NCI-H1694 (cell line): ENCODE measurements at places on chromosomes 11 and 22.
A peak's percentile ranks its signal among the peaks of the same experiment; 100 is the strongest.

DNA sequence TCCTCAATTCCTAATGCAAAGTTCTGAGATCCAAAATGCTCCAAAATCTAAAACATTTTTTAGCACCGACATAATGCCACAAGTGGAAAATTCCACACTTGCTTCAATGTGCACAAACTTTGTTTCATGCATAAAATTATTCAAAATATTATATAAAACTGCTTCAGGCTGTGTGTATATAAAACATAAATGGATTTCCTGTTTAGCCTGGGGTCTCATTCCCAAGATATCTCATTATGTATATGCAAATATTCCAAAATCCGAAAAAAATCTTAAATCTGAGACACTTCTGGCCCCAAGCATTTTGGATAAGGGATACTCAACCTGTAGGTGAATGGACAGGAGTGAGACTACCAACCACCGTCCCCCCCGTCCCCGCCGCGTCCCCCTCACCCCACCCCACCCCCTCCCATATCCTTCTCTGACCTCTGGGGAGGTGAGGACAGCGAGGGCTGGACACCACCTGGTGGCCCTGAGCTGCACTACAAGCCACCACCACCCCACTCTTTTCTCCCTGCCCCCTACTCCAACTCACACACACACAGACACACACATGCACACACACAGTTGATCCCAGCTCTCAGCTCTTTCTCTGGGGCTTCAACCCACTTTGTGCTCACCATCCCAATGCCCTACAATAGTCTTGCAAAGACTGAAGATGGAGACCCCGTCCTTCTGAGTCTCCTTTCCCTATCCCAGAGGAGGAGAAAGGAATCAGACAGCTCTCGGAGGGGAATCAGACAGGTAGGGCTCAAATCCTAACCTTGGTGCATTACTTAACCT lies 101.0 kb downstream of the PDE2A start:
- no peak for DNase-seq

DNA sequence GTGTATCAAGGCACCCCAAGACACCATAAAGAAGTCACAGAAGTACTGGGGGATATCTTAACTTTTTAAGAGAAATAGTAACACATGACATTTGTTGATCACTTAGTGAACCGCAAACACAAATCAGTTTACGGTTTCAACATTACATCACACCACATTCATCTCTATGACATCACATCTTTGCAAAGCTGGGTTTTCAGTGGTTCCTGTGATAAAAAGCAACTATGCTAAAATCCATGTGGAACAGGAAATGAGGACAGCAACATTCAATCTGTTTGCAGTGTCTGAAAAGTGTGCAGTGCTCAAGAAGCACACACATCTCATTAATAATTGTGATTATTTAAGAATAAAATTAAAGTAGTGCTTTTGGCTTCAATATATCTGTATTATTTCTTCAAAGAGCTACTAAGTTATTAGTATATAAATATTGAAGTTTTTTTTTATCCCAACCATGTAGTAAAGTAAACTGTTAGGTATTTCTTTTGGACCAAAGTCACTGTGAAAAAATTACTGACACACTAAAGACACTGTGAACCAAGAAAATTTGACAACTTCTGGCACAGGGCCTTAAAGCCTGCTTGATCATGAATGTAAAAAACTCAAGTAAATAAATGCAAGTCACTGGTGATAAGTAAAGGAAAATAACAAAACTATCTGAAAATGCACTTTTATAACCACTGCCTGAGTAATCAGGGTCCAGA lies 156.0 kb upstream of the SOX6 start:
- DNase-seq = no peak

DNA sequence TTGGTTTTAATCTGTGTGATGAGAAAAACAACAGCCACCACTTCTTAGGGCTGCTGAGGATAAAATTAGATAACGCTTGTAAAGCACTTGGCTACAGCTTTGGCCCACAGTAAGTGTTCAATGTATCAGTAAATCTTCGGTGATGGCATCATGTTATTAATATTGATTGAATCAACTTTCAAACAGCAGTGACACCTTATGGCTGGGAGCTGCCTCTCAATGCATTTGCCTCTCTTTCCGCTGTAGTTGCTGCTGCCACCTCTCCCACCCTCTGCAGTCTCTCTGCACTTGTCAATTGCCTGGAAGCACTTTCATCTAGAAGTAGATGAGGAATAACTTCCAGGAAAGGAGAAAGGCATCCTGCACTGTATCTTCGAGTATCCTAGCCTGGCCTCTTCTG lies 491.1 kb downstream of the OPCML start:
- no peak for DNase-seq

GRCh38 chr11:76310832-76311595 lies 69.9 kb downstream of the THAP12 start:
- no peak for DNase-seq

GRCh38 chr11:66739983-66740382 lies 11.0 kb upstream of the SPTBN2 start:
- DNase-seq = no peak

- peak; percentile 4 for DNase-seq
These were observed 127.0 kb downstream of the TRPC6 start for GRCh38 chr11:101456812-101457211.

- no peak for DNase-seq
These were observed 19.3 kb upstream of the TMEM191C start for GRCh38 chr22:21447694-21448402.

- DNase-seq = no peak
These were observed 20.8 kb downstream of the LAYN start for GRCh38 chr11:111561306-111561705.

DNA sequence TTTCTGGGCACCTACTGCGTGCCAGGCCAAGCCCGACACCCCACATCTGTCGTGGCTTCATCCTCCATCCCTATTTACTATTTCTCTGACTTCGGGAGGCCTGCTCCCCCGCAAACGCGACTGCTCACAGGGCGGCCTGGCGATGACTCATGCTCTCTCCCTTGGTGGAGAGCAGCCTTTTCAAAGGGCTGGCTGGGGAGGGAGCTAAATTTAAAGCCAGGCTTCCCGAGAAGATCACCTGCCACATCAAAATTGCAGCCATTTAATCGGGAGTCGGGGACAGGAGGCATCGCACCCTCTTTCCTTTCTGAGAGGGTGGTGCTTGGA lies 24.9 kb upstream of the SHISAL1 start:
- no peak for DNase-seq

DNA sequence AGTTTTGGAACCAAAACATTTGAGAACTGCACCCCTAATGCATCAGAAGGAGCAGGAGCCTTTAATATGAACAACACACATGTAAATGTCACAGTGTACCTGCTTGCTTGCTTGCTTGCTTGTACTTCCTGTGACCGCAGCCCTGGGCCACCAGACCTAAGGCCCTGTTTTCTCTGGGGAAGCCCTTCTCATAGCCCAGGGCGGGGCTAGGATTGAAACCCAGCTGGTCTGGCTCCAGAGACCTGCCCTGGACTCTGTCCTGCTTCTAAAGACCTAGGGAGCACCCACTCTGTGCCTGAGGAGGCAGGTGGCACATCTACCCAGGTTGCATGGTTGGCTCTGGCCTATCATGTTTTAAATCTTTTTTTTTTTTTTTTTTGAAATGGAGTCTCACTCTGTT lies 7.6 kb upstream of the MCM5 start:
- no peak for DNase-seq

- DNase-seq = no peak
These were observed 61.5 kb downstream of the MIAT start for GRCh38 chr22:26718905-26719304.

GRCh38 chr11:65404638-65405339 lies 17.8 kb upstream of the NEAT1 start:
- DNase-seq = no peak

- DNase-seq = no peak
These were observed 124.7 kb upstream of the CCDC90B start for GRCh38 chr11:83410605-83411565.

DNA sequence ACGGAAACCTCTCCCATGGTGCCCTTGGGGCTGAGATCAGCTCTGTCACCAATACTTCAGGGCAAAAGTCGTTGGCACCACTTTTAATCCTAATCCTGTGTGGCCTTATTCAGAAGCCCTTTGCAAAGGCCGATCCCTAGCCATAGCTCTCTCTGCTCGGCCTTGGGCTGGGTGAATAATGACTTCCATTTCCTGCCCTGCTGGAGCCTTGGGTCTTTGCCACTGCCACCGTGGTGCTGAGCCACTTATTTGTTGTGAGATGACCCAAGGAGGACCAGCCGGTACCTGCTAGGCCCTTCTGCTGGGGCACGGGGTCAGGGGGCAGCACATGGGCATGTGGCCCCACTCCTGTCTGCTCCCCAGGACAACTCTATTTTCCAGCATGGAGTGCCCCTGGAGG lies 188.2 kb downstream of the ST3GAL4 start:
- DNase-seq = no peak

GRCh38 chr22:27370269-27370668 lies 431.3 kb downstream of the MN1 start:
- no peak for DNase-seq

DNA sequence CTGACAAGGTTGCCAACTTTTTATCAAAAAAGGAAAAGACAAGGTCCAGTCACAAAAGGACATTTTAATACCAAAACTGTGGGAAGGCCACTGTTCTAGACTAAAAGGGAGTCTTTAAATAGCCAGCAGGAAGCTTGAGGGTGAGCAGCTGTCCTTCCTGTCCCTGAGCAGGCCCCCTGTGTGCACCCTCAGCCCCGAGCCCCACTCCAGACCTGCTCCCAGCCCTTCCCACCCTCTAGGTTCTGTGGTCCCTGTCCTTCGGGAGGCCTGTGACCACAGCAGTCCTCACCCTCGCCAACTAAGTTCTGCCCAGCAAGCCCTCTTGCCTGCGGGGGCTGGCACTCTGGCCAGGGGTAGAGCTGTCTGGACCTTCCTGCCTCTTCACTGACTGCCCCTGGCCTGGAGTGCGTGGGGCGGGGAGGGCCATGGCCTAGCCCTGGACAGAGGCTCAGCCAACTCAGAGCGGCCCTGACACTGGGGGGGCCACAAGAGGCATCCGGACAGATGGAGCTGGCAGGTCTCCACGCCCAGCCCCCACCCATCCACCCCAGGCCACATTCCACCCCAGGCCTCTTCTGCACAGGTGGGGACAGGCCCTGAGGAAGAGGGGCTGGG lies 1.6 kb upstream of the PLXNB2 start:
- DNase-seq = no peak

- no peak for DNase-seq
These were observed 12.7 kb downstream of the MED15 start for GRCh38 chr22:20520093-20520511.

DNA sequence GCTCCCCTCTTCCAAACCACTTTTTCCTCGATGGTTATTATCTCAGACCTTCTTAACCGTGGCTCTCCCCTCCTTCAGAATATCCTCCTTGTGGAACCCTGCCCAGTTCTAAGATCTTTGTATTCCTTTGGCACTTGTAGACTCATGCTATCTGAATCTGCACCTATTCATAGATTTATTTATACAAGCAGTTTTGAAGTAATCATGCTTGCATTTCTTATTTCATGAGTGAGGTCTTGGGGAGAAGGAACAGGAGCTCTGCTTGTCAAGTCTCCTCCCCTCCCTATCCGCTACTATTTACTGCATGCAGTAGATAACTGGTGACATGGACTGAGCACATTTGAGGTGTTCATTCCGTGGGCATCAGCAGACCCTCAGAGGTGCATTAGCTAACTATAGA lies 5.4 kb upstream of the MADD start:
- no peak for DNase-seq

DNA sequence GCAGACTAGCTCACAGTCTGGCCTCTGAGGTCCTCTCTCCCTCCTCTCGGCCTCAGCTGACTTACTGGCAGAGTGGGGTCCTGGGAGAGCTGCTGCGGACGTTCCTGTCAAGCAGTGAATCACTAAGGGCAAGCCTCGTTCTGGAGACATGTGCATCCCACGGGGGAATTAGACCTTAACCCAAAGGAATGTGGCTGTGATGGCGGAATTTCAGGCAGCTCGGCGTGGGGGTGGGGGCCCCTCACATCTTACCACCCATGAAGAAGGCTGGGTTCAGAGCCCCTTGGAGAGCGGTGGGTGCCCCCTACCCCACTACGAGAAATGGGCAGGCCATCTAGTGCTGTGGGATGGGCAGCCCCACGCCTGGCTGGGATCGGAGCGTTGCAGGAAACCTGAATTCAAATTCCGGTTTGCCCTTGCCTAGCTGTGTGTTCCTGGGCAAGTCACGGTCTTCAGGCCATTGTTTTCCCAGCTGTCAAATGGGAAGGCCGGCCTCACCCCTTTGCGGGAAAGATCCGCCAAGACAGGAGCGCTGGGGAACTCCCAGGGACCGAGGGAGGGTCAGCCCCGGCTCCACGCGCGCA lies 554 bp downstream of the LRRC32 start:
- DNase-seq = no peak

DNA sequence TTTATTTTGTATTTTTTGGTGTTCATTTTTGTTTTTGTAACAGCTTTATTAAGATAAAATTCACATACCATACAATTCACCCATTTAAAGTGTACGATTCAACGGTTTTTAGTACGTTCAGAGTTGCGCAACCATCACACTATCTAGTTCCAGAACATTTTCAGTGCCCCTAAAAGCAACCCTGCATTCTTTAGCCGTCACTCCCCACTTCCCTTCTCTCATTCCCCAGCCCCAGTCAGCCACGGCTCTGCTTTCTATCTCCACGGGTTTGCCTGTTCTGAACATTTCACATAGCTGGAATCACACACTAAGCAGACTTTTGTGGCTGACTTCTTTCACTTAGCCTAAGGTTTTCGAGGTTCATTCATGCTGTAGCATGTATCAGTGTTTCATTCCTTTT lies 9.6 kb upstream of the KCNQ1OT1 start:
- no peak for DNase-seq

DNA sequence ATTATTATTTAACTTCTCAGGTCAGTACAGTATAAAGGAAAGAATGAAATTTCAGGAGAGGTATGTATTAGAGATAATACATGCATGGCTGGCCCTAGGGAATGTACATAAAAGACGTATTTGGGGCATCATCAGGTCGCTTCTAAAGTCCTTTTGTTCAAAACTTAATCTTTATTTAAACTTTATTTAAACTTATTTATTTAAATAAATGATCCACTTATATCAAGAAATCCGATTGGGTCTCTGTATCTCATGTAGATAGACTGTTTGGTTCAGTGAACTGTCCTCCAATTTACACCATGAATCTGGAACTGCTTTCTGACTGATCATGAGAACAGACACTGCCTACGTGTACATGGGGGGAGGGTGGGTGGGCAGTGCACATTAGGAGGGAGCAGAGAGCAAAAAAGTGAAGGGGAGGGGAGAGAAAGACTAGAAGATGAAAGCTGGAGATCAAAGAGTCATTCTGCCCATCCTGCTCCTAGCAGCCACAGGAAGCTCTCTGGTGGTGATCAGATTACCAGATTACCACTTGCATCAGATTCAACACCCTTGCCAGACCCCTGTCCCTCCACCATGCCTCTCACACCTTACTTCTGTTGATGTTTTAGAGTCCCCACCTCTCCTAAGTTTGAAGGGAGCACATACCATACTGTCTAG lies 92.1 kb upstream of the MTMR2 start:
- DNase-seq = no peak
